Bronchial smooth muscle cell (primary cell): ENCODE measurements at places on chromosomes 16 and 17. TPM values are rescaled to one million over a fixed set of nuclear protein-coding genes. Genes with fewer than 3 reads are reported as not detected.

CACNG4 gene
- not detected in 2 replicates for total RNA-seq

MT2A gene
- 36.7 and 117 TPM in 2 replicates for total RNA-seq

CPHXL2 gene
- total RNA-seq: not detected in 2 replicates

SSTR5 gene
- total RNA-seq: not detected in 2 replicates

DHRS7C gene
- total RNA-seq: not detected in 2 replicates

CCL13 gene
- not detected in 2 replicates for total RNA-seq
